Omental fat pad (tissue), 4 donors: ENCODE measurements at places on chromosomes 13 and 19. TPM values are rescaled to one million over a fixed set of nuclear protein-coding genes. Genes with fewer than 3 reads are reported as not detected.
A peak's percentile ranks its signal among the peaks of the same experiment; 100 is the strongest.

Gene ZNF699
- total RNA-seq: 6.8 TPM

Gene LRRC8E
- total RNA-seq: 6.5 TPM

Gene FGF22
- not detected for total RNA-seq

Gene KIR2DL1
- total RNA-seq: not detected

Gene ZNF562
- 19.5 TPM for total RNA-seq

Gene RUBCNL
- total RNA-seq: 5.4 TPM

Gene ZSCAN5B
- not detected for total RNA-seq

Gene KLK12
- not detected for total RNA-seq

Gene KLK13
- not detected for total RNA-seq

Gene MUC16
- 129 TPM for total RNA-seq

DNA sequence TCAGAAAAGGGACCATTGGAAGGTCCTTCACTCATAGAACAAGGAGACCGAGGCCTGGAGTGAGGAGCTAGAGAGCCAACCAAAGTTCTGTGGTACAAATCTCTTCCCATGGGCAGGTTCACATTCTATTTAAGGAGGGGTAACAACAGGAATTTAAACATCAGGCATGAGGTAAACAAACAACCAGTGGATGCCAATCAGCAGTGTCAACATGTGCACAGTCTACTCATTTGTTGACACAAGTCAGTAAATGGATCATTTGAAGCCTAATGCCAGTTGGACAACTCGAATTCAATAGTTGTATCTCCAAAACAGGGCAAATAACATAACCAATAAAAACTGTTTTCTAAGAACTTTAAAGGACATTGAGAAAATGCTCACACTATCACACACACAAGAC, 6.3 kb upstream of the DOCK9 start:
- DNase-seq: no peak

- DNase-seq: peak; percentile 33
Observed at GRCh38 chr19:6801485-6802086, 29.1 kb downstream of the VAV1 start.

DNA sequence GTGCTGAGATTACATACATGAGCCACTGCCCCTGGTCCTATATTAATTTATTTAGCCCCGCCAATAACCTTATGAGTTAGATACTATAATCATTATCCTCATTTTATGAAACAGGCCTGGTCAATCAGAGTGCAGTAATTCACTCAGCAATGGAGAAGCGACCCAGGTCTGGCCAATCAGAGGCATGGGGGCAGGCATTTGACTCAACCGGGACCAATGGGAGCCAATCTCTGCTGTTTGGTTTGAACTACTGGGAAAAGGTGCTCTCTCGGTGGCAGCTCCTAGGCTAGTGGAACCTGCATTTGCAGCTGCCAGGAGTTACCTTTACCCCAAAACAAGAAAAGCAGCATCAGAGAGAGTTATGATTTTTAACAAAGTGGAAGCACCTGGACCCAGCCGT, 6.6 kb downstream of the SIRT2 start:
- DNase-seq: no peak

DNA sequence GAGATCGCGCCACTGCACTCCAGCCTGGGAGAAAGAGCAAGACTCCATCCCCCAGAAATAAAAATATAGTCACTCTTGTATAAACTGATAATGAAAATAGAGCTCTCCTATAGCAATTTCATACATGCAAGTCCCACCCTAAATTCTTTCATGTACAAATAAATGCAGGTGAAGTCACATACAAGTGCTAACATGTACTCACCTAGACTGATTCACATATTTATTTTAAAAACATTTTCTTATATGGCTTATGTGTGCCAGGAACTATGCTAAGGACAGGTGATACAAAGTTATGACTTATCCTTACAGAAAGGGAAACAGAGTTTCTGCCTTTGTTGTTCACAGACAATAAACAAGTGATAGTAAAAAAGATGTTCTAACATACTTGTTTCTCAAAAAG, 32.0 kb downstream of the USP12 start:
- no peak for DNase-seq

- no peak for DNase-seq
Observed at GRCh38 chr13:99296398-99296797, 10.8 kb downstream of the GPR183 start.

- DNase-seq: no peak
Observed at GRCh38 chr13:104766319-104766718, 1700.1 kb upstream of the SLC10A2 start.

- no peak for DNase-seq
Observed at GRCh38 chr13:45393941-45394570, 24.1 kb downstream of the SLC25A30 start.

- no peak for DNase-seq
Observed at GRCh38 chr13:85419611-85420010, 379.6 kb downstream of the SLITRK6 start.

DNA sequence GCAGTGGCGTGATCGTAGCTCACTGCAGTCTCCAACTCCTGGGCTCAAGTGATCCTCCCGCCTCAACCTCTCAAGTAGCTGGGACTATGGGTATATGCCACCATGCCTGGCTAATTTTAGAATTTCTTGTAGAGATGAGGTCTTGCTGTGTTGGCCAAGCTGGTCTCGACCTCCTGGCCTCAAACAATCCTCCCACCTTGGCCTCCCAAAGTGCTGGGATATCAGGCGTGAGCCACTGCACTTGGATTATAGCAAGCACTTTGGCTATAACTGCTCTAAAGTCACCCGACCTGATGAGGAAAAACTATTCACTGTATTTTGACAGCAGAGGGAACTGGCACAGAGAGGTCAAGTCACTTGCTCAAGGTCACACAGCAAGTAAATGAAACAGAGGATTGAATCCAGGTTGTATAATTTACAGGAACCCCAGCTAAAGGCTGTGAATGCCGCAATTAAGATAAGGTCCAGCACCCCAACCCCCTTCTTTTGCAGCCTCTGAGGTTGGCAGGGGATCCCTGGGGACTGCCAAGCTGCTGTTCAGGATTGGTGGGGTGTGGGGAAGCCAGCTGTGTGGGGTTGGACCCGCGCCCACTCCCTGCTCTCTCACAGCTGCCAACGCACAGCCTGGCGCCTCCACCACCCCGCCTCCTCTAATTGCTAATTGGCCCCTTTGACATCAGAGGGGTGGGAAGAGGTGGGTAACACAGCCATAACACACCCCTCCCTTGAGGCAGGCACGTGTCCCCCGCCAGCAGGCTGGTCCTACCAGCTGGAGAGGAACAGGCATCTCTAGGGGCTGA, 6.0 kb downstream of the TMIGD2 start:
- no peak for DNase-seq

- no peak for DNase-seq
Observed at GRCh38 chr19:49894011-49894664, 2.5 kb downstream of the IL4I1 start.

DNA sequence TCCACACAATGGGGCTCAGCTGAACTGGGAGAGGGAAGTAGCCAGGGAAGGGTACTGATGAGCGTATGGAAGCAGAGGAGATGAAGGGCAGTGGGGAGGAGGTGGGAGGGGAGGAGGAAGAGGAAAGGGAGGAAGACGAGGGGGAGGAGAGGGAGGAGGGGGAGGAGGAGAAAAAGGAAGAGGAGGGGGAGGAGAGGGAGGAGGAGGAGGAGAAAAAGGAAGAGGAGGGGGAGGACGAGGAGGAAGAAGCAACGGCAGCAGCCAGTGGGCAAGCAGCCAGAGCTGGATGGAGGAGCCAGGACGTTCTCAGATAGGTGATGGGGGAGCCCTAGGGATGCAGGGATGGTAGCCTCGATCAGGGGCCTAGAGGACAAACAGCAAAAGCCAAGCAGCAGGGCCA, 5.6 kb downstream of the CERS4 start:
- DNase-seq: no peak

- no peak for DNase-seq
Observed at GRCh38 chr19:23343434-23344010, 51.7 kb downstream of the ZNF91 start.

DNA sequence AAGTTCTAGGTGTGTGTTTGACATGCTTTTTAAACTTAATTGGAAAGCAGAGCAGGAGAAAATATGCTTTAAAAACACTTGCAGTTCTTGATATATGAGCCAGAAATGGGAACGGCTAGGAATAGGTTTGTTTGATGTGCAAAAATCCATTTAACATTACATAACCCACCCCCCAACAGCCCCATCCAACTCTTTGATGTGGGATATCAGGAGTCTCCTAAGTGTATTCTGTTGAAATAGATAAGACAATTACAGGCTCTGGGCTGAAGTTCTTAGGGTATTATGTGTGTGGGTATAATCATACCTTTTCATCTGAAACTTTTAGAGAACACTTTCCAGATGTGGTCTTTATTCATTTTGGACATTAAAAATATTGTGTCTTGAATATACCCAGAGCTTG, 240.4 kb upstream of the CSNK1A1L start:
- no peak for DNase-seq

- DNase-seq: no peak
Observed at GRCh38 chr19:44649578-44650145, 6.0 kb downstream of the PVR start.

GRCh38 chr19:11887611-11888531, at the start of gene ZNF69:
Gene ZNF69, plus strand, starts transcription at chr19:11887782. Its CDS starts 142 bp downstream, at chr19:11887924.
- peak; percentile 87 for DNase-seq

GRCh38 chr19:36256853-36257519, 42.1 kb downstream of the ZNF146 start:
- DNase-seq: no peak

- no peak for DNase-seq
Observed at GRCh38 chr13:21834521-21834920, 163.6 kb downstream of the FGF9 start.

GRCh38 chr19:19192910-19193423, 909 bp downstream of the RFXANK start:
- no peak for DNase-seq

- DNase-seq: no peak
Observed at GRCh38 chr13:36190771-36191170, 23.6 kb downstream of the SOHLH2 start.

- DNase-seq: no peak
Observed at GRCh38 chr13:52024481-52024880, at the start of gene UTP14C. Gene UTP14C, plus strand, starts transcription at chr13:52024691. Its CDS starts 4,114 bp downstream, at chr13:52028805.

- DNase-seq: no peak
Observed at GRCh38 chr13:108268466-108269112, 929 bp upstream of the TNFSF13B start.

DNA sequence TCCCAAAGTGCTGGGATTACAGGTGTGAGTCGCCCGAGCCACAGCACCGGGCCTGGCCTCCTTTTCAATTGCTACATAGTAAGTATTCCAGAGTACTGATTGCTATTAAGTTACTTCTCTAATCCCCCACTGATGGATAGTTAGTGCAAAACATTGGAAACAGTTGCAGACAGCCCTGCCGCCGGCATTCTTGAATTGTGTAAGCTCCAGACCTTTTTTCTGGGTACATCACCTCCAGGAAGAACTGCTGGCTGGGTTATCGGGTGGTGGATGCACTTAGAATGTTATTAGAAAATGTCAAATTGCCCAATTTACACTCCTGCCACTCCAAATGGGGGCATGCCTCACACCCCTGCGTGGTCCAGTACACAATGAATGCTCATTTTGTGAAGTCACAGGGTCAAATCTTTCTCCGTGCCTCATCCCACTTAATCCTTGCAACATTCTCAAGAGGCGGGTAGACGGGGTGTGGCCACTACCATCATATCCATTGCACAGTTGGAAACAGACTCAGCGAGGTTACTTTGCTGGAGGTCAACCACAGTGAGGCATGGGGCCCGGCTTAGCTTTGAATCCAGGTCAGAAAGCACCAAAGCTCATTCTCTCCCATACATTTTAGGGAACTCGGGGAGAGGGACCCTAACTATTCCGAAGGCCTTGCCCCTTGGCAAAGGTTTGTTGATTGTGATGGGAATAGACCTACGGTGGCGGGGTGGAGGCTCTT, 1.0 kb upstream of the KDM4B start:
- no peak for DNase-seq

DNA sequence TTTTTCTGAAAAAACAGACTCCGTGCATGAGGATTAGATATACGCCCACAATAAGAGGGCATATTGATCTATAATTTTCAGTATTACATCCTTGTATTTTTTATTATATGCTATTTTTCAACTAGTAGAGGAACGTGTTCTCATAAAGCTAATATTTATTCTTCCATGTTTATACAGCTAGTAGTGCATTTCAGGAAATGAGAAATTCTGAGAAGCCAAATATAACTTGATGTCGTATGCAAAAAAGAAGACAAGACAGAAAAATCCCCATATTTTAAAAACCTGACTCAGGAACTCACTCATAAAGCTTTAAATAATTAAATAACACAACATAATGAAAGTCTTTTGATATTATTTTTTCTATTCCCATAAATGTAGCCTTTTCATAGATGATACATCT, 308.6 kb downstream of the ENOX1 start:
- no peak for DNase-seq

DNA sequence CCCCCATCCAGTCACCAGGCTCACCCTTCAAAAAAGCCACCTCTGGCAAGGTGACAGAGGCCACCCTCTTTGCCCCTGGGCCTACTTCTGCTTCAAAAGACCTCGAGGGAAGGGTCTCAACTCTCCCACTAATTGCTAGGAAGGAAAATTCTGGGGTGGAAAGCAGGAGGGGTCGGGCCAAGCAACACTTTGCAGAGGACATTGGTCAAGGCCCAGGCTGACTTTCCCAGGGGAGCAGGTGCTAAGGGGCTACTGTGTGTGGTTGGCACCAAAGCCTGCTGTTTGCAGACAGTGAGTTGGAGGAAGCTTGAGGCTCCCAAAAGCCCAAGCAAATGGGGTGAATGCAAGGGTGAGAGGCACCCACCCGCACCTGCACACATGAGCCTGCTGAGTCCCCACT, 28.6 kb upstream of the VSTM2B start:
- DNase-seq: no peak

DNA sequence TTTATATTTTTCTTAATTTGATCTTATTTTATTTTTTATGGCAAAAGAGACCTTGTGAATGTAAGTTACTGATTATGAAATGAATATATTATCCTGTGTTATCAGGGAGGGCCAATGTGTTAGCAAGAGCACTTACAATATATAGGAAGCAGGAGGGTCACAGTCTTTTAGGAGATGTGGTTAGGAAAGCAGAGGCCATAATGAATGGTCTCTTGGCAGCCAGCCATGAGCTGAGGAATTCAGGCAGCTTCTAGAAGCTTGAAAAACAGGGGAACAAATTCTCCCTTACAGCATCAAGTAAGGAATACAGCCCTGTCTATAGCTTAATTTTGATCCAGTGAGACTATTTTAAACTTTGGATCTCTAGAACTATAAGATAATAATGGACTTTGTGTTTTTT, 2374.6 kb downstream of the PCDH9 start:
- DNase-seq: no peak

- DNase-seq: no peak
Observed at GRCh38 chr19:49020342-49020741, 3.5 kb upstream of the LHB start.

DNA sequence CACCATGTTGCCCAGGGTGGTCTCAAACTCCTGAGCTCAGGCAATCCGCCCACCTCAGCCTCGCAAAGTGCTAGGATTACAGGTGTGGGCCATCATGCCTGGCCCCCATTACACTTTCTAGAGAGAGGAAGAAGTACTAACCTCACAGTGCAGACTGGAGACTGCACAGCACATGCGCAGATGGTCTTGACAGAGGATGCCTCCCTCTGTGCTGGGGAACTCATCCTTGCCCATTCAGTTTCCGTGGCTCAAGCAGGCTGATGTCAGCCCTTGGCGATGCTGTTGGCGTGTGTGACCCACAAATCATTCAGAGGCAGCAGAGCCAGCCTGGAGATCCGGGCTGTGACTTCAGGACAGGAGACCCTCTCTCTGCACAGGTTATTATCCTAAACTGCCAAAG, 14.6 kb upstream of the FFAR2 start:
- no peak for DNase-seq

- no peak for DNase-seq
Observed at GRCh38 chr13:99470027-99470426, 31.2 kb upstream of the TM9SF2 start.

- DNase-seq: no peak
Observed at GRCh38 chr13:93147946-93148345, 78.7 kb upstream of the GPC6 start.
